ENCODE measurements at places on chromosomes 3 and 15.

DNA sequence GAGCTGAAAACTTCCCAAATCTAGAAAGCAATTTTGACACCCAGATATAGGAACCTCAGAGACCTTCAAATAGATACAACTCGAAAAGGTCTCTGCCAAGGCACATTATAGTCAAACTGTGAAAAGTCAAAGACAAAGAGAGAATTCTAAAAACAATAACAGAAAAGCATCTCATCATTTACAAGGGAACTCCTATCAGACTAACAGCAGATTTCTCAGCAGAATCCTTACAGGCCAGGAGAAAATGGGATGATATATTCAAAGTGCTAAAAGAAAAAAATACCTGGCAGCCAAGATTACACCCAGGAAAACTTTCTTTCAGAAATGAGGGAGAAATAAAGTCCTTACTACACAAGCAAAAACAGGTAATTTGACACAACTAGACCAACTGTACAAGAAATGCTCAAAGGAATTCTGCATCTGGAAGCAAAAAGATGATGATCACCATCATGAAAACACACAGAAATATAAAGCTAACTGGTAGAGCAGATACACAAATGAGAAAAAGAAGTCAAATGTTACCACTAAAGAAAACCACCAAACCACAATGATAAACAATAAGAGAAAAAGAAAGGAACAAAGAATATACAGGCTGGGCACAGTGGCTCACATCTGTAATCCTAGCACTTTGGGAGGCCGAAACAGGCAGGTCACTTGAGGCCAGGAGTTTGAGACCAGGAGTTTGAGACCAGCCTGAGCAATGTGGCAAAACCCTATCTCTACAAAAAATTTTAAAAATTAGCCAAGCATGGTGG is 50.4 kb downstream of the ADAM10 start:
- no peak for DNase-seq
- H3K36me3 ChIP-seq = peaks cover 18% of the 10 kb centered on the region
- peak overlapping the region; percentile 24 for H3K27ac ChIP-seq
- no peaks in the 10 kb centered on the region for H3K27me3 ChIP-seq
- no peak overlapping the region for H3K4me3 ChIP-seq

DNA sequence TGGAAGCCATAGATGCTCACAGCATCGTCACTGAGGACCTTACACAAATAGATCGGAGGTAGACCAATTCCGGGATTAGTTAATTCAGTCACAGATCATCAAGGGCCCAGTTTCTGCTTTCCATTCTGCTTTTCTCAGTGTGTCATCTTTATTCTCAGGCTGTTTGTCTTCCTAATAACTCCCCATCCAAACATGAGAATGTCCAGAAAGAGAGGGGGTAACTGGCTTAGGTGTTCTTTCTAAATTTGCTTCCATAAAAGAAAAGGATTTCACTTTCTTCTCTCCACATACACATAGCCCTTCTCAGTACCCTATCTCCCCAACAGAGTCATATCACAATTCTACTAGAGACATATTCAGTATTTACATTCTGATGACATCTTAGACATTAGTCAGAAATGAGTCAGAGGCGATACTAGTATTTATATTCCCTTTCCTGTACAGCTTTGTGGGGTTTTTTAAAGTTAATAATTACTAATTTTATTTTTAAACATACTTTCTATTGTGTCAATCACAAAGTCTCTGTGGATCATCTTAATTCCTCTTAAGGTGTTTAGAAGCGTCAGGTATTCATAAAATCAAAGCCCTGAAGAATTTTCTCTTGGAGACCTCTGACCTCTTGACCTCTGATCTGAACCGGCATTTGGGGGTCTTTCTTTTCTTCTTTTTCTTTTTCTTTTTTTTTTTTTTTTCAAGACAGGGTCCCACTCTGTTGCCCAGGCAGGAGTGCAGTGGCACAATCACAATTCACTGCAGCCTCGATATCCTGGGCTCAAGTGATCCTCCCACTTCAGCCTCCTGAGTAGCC is 24.3 kb upstream of the IL12A start:
- H3K36me3 ChIP-seq = no peaks in the 10 kb centered on the region
- no peak for DNase-seq
- H3K4me3 ChIP-seq = no peak overlapping the region
- peaks cover 21% of the 10 kb centered on the region for H3K4me1 ChIP-seq
- no peaks in the 10 kb centered on the region for H3K27me3 ChIP-seq

- H3K27me3 ChIP-seq = peaks cover 58% of the 10 kb centered on the region
- H3K27ac ChIP-seq = no peak overlapping the region
- peaks cover 3% of the 10 kb centered on the region for H3K36me3 ChIP-seq
- H3K4me3 ChIP-seq = no peak overlapping the region
Observed at GRCh38 chr3:45771166-45771775, 25.1 kb downstream of the SLC6A20 start.

DNA sequence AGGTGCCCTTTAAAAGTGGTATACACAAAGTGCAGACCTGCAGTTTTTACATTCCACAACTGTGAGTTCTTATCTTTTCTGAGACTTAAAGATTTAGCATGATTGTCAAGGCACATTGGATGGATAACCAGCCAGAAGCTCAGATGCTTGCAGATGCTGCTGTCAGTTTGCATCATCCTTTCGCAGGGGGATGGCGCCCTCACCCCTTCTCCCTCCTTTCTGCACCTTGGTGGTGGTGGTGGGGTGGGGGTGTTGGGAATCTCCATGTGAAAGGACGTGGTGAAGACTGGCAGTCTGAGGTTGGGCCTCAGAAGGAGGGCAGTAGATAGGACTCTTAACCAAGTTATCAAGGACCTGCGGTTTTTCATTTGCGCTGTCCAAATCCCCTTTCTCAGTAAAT is 309.6 kb upstream of the SEMA6D start:
- H3K27me3 ChIP-seq = peaks cover 12% of the 10 kb centered on the region
- H3K27ac ChIP-seq = no peak overlapping the region
- no peaks in the 10 kb centered on the region for H3K36me3 ChIP-seq
- no peak overlapping the region for H3K4me3 ChIP-seq

- no peak overlapping the region for H3K27ac ChIP-seq
- no peak overlapping the region for H3K4me3 ChIP-seq
- H3K4me1 ChIP-seq = peaks cover 21% of the 10 kb centered on the region
Observed at GRCh38 chr3:37237252-37237651, 62.9 kb upstream of the LRRFIP2 start.

DNA sequence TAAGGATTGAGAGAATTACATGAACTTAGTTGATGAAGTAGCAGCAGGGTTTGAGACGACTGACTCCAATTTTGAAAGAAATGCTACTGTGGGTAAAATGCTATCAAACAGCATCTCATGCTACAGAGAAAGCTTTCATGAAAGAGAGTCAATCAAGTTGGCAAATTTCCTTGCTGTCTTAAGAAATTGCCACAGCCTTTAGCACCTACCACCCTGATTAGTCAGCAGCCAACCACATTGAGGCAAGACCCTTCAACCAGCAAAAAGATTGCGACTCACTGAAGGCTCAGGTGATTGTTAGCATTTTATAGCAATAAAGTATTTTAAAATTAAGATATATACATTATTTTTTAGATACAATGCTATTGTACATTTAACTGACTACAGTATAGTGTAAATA is 80.9 kb downstream of the RAP2B start:
- no peaks in the 10 kb centered on the region for H3K27me3 ChIP-seq
- H3K27ac ChIP-seq = no peak overlapping the region

- no peak overlapping the region for H3K27ac ChIP-seq
- H3K27me3 ChIP-seq = no peaks in the 10 kb centered on the region
- no peak for DNase-seq
- H3K4me3 ChIP-seq = no peak overlapping the region
Observed at GRCh38 chr15:62958528-62959363, 83.8 kb upstream of the TPM1 start.

Measured in chondrocyte (in vitro differentiated cells).